ENCODE measurements at places on chromosomes 12 and 14. TPM values are rescaled to one million over a fixed set of nuclear protein-coding genes. Genes with fewer than 3 reads are reported as not detected.
A peak's percentile ranks its signal among the peaks of the same experiment; 100 is the strongest.

DNA sequence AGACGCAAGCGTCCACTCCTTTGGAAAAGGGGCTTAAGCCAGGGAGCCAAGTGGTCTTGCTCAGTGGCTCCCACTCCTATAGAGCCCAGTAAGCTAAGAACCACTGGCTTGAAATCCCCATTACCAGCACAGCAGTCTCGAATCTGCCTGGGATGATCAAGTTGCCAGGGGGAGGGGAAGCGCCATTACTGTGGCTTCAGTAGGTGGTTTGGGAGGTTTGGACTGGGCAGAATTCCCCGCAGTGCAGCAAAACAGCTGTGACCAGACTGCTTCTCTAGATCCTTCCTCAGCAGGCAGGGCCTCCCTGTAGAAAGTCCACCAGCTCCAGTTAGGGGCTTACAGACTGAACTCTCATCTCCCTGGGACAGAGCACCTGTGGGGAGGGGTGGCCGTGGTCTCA, 115.4 kb downstream of the TMEM117 start:
- no peak for DNase-seq

DNA sequence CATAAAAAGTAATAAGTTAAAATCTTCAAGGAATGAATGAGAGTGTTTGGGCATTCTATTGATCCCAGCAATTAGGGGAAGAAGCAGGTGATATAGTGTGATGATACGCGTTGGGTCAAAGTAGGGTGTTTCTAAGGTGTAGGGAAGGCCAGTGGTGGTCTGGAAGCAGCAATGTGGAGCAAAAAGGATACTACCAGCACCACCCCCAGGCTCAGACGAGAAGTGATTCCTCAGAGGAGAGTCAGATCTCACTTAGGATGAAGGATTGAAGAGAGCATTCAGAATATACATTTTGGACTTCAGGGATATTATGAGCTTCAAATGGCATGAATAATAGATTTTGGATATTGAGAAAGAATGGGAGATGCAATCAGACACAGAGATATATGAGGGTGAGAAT, 497.6 kb downstream of the RMST start:
- DNase-seq = no peak

COX8C gene
- not detected for total RNA-seq

CLEC12A gene
- not detected for total RNA-seq

IRF9 gene
- total RNA-seq = 153 TPM

GRCh38 chr14:61489932-61490331, 168.6 kb downstream of the PRKCH start:
- no peak for DNase-seq

DNA sequence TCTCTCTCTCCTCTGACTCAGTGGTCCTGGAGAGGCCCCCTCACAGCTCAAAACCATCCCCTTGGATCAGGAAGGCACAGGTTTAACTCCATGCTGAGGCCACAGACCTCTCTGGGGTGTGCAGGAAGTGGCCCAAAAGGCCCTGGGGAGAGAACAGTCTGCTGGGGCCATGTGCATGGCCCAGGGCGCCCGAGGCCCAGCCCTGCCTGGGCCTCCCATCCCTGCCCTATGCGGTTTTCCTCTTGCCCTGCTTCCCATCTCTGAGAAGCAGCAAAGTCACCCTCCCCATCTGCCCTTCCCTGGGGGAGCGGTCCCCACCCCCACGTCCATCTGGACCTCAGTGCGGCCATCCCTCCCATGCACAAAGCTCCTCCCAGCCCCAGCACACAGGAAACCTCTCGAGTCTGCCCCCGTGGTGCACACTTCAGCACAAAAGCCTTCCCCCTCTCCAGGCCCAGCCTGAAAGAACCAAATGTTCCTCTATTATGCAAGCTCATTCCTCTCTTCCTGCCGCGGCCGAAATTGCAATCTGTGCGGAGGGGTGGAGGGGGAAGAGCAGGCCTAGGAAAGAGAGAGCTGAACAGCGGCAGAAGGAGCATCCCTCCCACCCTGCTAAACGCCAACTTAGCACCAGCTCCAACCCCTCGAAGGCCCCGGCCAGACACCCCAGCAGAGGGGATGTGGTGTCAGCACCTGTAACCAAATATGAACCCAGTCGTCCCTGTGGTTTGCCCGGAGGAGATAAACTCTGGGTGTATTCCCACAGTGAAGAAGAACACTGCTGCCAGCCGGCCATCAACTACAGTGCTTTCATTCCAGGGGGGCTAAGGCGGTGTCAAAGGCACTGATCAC, 108.5 kb downstream of the SCARB1 start:
- no peak for DNase-seq

PRB2 gene
- not detected for total RNA-seq

DNA sequence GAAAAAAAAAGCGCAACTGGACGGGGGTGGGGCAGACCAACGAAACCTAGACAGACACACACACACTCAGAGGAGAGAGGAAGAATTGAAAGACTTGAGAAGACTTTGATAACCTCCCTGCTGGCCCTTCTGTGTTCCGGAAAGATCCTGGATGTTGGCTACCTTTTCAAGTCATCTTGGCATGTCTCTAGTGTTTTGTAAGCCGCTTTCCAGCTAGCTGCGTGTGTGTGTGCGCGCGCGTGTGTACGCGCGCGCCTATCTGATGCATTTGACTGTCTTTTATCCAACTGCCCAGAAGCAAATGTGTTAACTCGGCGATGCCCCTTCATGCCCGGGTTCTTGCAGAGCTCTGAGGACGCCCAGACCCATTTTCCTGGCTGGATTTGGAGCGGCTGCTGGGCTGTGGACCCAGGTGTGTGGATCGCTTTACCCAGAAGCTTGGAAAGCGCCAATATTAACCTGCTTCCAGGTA, 664 bp downstream of the LRFN5 start:
- no peak for DNase-seq

DNA sequence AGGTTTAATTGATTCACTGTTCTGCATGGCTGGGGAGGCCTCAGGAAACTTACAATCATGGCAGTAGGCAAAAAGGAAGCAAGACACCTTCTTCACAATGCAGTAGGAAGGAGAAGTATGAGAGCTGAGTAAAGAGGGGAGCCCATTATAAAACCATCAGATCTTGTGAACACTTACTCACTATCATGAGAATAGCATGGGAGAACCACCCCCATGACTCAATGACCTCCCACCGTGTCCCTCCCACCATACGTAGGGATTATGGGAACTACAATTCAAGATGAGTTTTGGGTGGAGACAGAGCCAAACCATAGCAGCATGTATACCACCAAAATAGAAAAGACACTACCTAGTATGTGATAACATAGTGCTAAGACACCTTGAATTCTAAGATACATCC, 2.9 kb upstream of the HMGA2 start:
- peak; percentile 16 for DNase-seq

DNA sequence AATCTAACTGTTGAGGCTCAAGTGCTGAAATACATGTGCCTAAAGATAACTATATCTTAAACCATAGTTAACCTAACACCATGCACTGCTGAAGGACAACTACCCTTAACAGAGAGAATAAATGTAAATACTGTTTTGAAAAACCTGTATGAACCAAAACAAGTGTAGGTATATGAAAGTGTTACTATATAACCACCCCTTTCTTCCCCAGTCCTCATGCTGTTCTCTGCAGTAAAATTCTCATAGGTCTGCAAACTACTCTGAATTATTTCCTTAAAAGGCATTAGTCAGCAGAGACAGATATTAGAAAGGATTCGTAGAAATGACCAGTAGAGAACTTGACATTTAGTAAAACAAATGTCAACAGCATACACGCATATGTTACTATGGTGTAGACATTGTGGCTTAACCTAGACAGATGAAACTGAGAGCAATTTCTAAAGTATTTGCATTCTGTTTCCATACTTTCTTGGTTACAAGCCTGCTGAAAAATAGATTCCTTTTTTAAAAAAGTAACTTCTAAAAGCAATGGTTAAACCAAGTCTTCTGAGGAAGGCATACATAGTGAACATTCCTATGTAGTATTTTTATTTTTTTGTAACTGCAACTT, 13.9 kb downstream of the CSRP2 start:
- DNase-seq = no peak

RBM19 gene
- 7.9 TPM for total RNA-seq

DNA sequence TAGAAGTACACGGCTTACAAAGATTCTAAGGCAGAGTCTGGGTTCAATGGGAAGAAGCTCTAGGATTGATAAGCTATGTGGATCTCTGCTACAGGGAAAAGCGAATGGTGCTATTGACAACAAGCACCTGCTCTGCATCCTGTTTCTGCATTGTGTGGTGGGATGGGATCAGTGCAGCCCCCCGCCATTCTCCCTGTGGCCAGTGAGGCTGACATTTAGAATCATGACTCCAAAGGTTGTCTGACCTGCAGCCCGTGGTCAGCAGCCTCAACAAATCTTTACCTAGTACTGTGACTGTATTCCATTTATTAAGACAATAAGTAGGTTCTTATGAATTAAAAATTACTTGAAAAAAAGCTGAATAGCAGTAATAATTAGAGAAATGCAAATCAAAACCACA, 1477.0 kb upstream of the TMEM132C start:
- no peak for DNase-seq

C12orf50 gene
- total RNA-seq = not detected

DNA sequence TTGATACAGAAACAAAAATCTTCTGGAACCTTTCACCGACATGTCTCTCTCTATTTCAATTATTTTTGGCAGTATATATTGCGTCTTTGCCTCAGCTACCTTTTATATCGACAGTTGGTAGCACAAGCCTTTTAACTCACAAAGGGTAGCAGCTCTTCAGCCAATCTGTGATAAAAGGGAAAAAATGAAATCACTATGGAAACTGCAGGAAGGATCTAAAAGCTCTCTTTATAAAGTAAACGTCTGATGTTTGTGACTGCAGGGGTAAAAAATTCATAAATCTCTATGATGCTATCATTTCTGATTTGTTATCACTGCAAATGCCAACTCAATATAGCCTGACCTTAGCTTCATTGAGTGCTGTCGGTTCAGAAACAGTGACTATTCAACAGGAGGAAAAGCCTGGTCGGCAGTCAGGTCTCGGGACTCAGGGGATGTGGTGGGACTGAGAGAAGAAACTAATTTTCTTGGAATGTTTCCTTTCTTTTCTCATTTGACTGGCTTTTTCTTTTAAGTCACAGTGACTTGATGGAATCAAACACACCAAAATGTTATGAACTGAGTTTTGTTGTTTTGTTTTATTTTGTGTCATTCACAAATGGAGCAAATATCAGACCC, 5.9 kb upstream of the RMST start:
- DNase-seq = no peak

- no peak for DNase-seq
Observed at GRCh38 chr14:24801024-24801423, 167.0 kb upstream of the GZMB start.

KRT83 gene
- not detected for total RNA-seq

GRCh38 chr14:104572668-104573067, 6.9 kb upstream of the C14orf180 start:
- DNase-seq = no peak

TAS2R42 gene
- total RNA-seq = not detected

- DNase-seq = no peak
Observed at GRCh38 chr12:113857371-113857770, 108.8 kb downstream of the RBM19 start.

FGF6 gene
- not detected for total RNA-seq

DNA sequence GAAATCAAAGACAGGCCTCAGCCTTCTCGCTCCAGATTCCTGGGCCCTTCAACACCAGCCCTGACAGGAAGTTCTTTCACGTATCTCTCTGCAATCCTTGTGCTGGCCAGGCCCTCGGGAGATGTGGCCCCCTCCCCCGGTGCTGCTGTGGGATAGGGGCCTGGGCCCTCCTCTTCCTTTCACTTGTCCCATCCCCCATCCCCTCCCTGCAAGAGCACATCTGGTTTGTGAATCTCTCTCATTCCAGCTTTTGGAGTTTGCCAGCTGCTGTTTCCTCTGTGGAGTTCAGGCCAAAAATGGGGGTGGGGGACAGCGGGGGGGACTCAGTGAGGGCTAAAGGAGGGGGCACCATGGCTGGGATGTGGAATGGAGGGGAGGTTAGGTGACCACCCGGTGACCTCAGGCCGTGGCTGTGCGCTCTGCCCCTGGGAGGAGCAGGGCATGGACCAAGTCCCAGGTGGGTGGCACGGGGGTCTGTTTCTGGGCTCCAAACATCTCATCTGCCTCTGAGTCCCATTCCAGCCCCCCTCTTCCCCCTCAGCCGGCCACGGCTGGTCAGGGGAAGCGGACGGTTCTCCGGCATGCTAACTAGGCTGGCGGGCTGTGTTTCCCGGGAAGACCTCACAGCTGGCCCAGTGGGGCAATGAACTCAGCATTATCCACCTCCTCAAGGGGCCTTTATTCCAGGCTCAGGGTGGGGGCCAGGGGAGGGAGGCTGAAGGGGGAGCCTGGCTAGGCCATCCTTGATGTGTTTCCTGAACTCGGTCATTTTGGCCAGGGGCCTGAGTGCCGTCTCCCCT, 7.4 kb downstream of the LRP1 start:
- no peak for DNase-seq

- DNase-seq = no peak
Observed at GRCh38 chr14:99413911-99414310, 66.7 kb downstream of the SETD3 start.

DNA sequence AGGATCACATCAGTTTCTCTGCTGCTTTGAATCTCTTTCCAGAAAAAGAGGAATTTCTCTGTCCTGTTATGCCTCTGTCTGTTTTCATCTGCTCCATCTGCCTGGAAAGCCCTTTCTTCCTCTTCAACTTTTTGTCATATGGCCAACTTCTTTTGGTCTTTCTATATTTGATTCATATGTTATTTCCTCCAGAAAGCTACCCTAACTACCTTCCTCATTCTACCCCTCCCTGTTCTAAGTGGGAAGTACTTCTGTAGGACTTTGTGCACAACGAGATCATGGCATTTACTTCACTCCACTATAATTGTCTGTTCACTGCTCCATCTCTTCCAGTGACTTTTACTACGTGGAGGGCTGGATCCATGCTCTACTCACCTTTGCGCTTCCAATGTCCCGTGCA, 5.9 kb downstream of the CLEC4D start:
- no peak for DNase-seq

DNA sequence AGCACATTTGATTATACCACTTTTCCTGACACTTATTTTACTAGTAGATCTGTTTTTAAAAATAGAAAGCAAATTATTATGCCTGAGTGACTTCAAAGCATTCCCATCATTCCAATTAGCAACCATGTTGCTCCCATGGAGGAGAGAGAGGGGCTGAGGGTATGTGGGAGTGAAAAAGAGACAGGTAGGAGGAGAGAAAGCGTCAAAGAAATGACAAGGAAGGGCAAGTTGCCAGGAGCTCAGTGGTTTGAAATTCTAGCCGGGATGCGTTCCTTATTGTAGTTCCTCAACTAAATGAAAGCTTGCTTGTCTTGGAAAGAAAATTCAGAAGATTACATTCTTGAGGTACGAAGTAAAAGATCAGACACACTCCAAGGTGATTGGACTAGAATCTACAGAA, 92.4 kb upstream of the PKP2 start:
- DNase-seq = peak; percentile 69

- no peak for DNase-seq
Observed at GRCh38 chr12:11578461-11578993, 70.9 kb upstream of the ETV6 start.

- no peak for DNase-seq
Observed at GRCh38 chr14:101082436-101083384, 179.2 kb upstream of the RTL1 start.

CRIP1 gene
- total RNA-seq = not detected

CD163L1 gene
- total RNA-seq = 9.7 TPM

Measured in M059J (cell line).